ENCODE measurements at places on chromosomes 16 and 17. TPM values are rescaled to one million over a fixed set of nuclear protein-coding genes. Genes with fewer than 3 reads are reported as not detected.
A peak's percentile ranks its signal among the peaks of the same experiment; 100 is the strongest.

DNA sequence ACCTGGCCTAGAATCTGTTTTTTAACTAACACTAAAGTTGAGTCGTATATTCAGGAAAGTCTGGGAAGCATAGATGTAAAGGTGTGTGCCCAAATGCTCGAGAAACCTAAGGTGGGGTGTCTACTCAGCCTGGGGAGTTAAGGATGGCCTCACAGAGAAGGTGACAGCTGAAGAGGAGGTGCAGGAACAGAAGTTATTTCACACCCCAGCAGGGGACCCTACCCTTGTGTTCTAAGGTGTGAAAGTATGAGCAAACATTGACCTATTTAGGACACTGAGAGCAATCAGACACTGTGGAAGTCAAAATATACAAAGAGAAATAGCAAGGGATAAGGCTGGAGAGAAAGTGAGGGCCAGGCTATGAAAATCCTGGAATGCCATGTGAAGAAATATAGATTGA, 49.0 kb upstream of the DHX40 start:
- no peak overlapping the region for H3K4me3 ChIP-seq
- no peaks in the 10 kb centered on the region for H3K36me3 ChIP-seq
- DNase-seq = no peak
- H3K27ac ChIP-seq = no peak overlapping the region
- H3K4me1 ChIP-seq = peaks cover 2% of the 10 kb centered on the region

- no peak overlapping the region for H3K4me3 ChIP-seq
- no peak for DNase-seq
- no peaks in the 10 kb centered on the region for H3K36me3 ChIP-seq
- no peaks in the 10 kb centered on the region for H3K4me1 ChIP-seq
- H3K27ac ChIP-seq = no peak overlapping the region
- peaks cover 15% of the 10 kb centered on the region for H3K27me3 ChIP-seq
Observed at GRCh38 chr16:86461037-86461436, 49.3 kb upstream of the FOXF1 start.

Gene SENP3
- 53.2 TPM for total RNA-seq

Gene TBC1D3C
- total RNA-seq = 0.21 TPM

Gene DUSP14
- 17.4 TPM for total RNA-seq

GRCh38 chr16:77949445-77949844, 72.9 kb upstream of the CLEC3A start:
- H3K27me3 ChIP-seq = peaks cover 15% of the 10 kb centered on the region
- H3K4me1 ChIP-seq = no peaks in the 10 kb centered on the region
- no peak for DNase-seq
- no peak overlapping the region for H3K27ac ChIP-seq

GRCh38 chr17:79933863-79934652, 94.8 kb upstream of the CBX4 start:
- H3K4me1 ChIP-seq = peaks cover 21% of the 10 kb centered on the region
- H3K27ac ChIP-seq = no peak overlapping the region
- peaks cover 22% of the 10 kb centered on the region for H3K27me3 ChIP-seq

Gene NEUROD2
- not detected for total RNA-seq

- peak; percentile 99 for DNase-seq
- peaks cover 42% of the 10 kb centered on the region for H3K4me1 ChIP-seq
- H3K27ac ChIP-seq = no peak within 1 kb of the TSS
- H3K27me3 ChIP-seq = no peaks in the 10 kb centered on the region
- H3K4me3 ChIP-seq = no peak within 1 kb of the TSS
- peaks cover 6% of the 10 kb centered on the region for H3K36me3 ChIP-seq
Observed at GRCh38 chr17:59154721-59155438, at the start of gene SKA2. Gene SKA2, minus strand, starts transcription at chr17:59155186. Its CDS starts 23 bp downstream, at chr17:59155163.

- peak; percentile 34 for DNase-seq
- no peaks in the 10 kb centered on the region for H3K36me3 ChIP-seq
- peaks cover 42% of the 10 kb centered on the region for H3K27me3 ChIP-seq
- H3K27ac ChIP-seq = no peak within 1 kb of the TSS
Observed at GRCh38 chr17:62807812-62808575, at the start of gene MARCHF10. Gene MARCHF10, minus strand, starts transcription at chr17:62808314. Its CDS starts 6,579 bp downstream, at chr17:62801735.

- H3K27me3 ChIP-seq = no peaks in the 10 kb centered on the region
- H3K4me3 ChIP-seq = no peak overlapping the region
- H3K4me1 ChIP-seq = peaks cover 9% of the 10 kb centered on the region
- H3K36me3 ChIP-seq = peaks cover 16% of the 10 kb centered on the region
- H3K27ac ChIP-seq = no peak overlapping the region
Observed at GRCh38 chr17:60311936-60312335, 80.0 kb downstream of the USP32 start.

Gene PRSS27
- 2.4 TPM for total RNA-seq

GRCh38 chr16:27232061-27232900, 29.0 kb downstream of the KDM8 start:
- peaks cover 71% of the 10 kb centered on the region for H3K4me1 ChIP-seq
- peak overlapping the region; percentile 85 for H3K27ac ChIP-seq
- peaks cover 39% of the 10 kb centered on the region for H3K36me3 ChIP-seq
- no peaks in the 10 kb centered on the region for H3K27me3 ChIP-seq
- DNase-seq = peak; percentile 70
- H3K4me3 ChIP-seq = peak overlapping the region; percentile 36

- DNase-seq = no peak
- H3K36me3 ChIP-seq = no peaks in the 10 kb centered on the region
- peaks cover 8% of the 10 kb centered on the region for H3K27me3 ChIP-seq
Observed at GRCh38 chr16:17827313-17827712, 356.6 kb upstream of the XYLT1 start.

Gene ADAD2
- 0.19 TPM for total RNA-seq

- no peak overlapping the region for H3K4me3 ChIP-seq
- peaks cover 1% of the 10 kb centered on the region for H3K27me3 ChIP-seq
- no peak overlapping the region for H3K27ac ChIP-seq
- no peaks in the 10 kb centered on the region for H3K36me3 ChIP-seq
- no peak for DNase-seq
Observed at GRCh38 chr17:81324851-81325713, 30.0 kb upstream of the SLC38A10 start.

DNA sequence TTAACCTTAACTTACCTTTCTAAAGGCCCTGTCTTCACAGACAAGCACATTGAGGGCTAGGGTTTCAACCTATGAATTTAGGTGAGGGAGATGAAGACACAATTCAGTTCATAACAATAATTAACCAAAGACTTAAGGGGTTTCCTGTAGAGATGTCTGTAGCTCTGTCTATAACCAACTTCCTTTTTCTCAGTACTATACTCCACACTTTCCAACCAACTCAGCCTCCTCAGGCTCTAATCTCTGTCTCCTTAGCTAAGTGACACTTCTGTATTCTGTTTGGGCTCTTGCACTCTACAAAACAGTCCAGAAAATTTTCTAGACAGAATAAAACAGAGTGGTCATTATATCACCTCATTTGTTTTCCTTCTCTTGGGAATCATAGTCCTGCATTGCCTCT, 25.8 kb downstream of the CAPNS2 start:
- H3K4me3 ChIP-seq = no peak overlapping the region
- peaks cover 19% of the 10 kb centered on the region for H3K27me3 ChIP-seq
- no peaks in the 10 kb centered on the region for H3K4me1 ChIP-seq
- H3K27ac ChIP-seq = no peak overlapping the region
- DNase-seq = no peak
- H3K36me3 ChIP-seq = no peaks in the 10 kb centered on the region

DNA sequence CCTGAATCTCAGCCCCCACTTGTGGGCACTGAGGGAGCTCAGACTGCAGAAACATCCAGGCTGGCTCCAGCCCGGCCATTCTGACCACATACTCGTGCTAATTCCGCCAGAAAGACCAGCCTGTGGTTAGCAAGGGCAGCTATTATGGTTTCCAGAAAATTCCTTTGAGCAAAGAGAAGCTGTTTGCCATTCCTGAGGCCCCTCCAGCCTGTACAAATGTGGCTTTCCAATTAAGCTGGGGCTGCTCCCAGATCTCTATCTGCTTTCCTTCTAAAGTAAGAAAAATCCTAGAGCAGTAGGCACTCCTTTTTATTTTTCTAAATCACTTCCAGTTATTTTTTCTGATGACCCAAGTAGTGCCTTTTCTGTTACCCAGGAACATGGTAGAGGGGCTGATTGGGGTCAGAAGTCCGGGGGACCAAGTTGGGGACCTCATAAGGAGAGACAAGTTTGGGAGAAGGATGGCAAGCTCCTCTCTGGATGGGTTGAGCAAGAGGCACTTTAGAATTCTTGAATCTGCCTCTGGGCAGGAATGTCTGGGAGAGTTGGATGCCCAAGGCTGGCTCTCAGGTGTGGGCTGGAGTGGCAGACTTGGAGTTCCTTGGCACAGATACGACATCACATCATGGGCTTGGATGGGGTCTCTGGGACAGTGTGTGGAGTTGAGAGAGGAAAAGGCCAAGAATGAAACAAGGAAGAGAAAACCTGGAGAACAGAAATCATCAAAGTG, 83.3 kb upstream of the TNRC6C start:
- no peak overlapping the region for H3K27ac ChIP-seq
- no peak for DNase-seq

Gene LPCAT2
- total RNA-seq = 0.12 TPM

- no peak overlapping the region for H3K4me3 ChIP-seq
- H3K4me1 ChIP-seq = no peaks in the 10 kb centered on the region
- DNase-seq = no peak
- peaks cover 8% of the 10 kb centered on the region for H3K27me3 ChIP-seq
- no peaks in the 10 kb centered on the region for H3K36me3 ChIP-seq
- no peak overlapping the region for H3K27ac ChIP-seq
Observed at GRCh38 chr16:55346475-55346874, 22.5 kb downstream of the IRX6 start.

DNA sequence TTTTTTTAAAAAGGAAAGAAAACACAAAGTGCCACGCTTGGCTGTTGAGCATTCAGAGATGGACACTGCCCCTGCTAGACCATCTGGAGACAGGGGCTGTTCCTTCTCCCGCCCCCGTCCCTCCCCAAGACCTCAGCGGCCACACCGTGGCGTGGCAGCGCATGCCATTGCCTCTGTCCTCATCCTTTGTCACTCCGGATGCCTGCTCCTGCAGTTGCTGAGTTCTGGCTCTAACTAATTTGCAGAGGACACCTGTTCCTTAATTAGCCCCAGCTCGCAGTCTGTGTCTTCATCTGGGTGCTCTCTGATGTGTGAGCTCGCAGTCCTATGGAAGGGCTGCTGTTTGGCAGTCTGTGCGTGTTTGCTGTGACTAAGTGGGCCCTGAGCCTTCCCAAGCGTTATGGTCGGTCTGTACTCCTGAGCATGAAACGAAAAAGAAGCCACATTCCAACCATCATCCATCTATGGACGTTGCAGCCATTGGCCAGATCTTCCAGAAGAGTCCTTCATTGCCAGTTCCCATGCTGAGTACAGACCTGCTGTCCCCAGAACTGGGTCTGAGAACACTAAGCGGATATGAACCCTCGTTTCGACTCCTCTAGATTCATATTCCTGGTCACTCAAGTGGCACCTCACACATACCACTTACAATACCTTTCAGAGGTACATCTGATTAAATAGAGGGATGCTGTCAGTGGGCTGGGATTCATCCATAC, 40.9 kb upstream of the NAT9 start:
- H3K36me3 ChIP-seq = peaks cover 13% of the 10 kb centered on the region
- DNase-seq = no peak
- H3K4me3 ChIP-seq = no peak overlapping the region
- no peak overlapping the region for H3K27ac ChIP-seq
- H3K27me3 ChIP-seq = no peaks in the 10 kb centered on the region

DNA sequence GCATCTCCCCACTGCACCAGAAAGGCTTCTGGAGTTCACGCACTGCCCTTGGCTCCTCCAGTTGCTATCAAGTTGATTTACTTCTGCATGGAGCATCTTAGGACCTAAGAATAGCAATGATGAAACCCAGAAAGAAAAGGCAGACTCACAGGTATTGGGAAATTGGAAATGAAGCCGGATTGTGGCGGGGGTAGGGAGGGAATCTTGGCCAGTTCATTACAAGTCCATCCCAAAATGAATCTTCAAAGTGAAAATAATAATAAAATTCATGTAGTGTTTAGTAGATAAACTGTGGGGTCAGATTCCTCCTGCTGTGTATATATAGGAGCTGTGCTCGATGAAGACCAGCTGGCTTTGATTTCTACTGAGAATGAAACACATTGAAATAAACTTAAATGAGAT, 33.7 kb downstream of the TEKT3 start:
- no peaks in the 10 kb centered on the region for H3K4me1 ChIP-seq
- H3K36me3 ChIP-seq = no peaks in the 10 kb centered on the region
- H3K27ac ChIP-seq = no peak overlapping the region

GRCh38 chr17:80153004-80153403, 6.1 kb upstream of the EIF4A3 start:
- H3K36me3 ChIP-seq = no peaks in the 10 kb centered on the region
- peaks cover 18% of the 10 kb centered on the region for H3K4me1 ChIP-seq
- H3K4me3 ChIP-seq = no peak overlapping the region
- DNase-seq = no peak

DNA sequence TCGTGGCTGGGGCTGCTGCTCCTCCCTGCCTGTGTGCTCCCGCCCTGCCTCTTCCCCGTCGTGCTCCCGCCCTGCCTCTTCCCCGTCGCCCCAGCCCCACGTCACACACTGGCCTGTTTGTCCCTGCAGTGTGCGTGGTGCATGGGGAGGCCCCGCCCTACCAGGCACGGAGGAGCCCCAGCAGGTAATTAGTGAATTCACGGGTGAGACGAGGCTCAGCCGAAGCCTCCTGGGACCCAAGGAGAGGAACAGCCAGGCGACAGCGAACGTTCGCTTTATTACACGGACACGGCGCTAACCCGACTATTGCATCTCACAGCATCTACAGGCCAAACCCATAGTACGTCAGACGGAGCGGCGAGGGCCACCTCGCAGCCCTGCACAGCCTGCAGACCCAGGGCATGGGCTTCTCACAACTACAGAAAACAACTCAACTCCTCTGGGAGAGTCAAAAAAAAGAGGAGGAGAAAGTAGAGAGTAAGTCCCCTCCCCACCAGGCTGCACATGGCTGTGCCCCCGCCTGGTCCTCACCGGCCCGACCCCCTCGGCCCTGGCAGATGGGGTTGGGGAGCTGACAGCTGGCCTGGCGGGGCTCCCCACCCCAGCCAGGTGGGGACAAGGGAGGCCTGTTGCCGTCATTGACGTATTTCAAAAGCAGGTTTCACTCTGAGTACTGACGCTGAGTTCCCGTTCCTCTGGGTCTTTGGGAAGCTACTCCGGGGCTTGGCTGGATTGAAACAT, 4.3 kb upstream of the PABPN1L start:
- H3K27me3 ChIP-seq = peaks cover 11% of the 10 kb centered on the region
- no peak overlapping the region for H3K27ac ChIP-seq
- H3K4me1 ChIP-seq = peaks cover 5% of the 10 kb centered on the region
- peak; percentile 14 for DNase-seq
- no peak overlapping the region for H3K4me3 ChIP-seq
- no peaks in the 10 kb centered on the region for H3K36me3 ChIP-seq

- H3K27ac ChIP-seq = no peak overlapping the region
- DNase-seq = peak; percentile 29
- H3K27me3 ChIP-seq = peaks cover 7% of the 10 kb centered on the region
- no peak overlapping the region for H3K4me3 ChIP-seq
Observed at GRCh38 chr16:85616607-85617321, 3.6 kb downstream of the GSE1 start.

- no peak overlapping the region for H3K27ac ChIP-seq
- H3K36me3 ChIP-seq = peaks cover 10% of the 10 kb centered on the region
- no peak overlapping the region for H3K4me3 ChIP-seq
Observed at GRCh38 chr17:42526031-42526444, 10.0 kb upstream of the NAGLU start.
